ENCODE measurements at places on chromosomes 2 and 18.

DNA sequence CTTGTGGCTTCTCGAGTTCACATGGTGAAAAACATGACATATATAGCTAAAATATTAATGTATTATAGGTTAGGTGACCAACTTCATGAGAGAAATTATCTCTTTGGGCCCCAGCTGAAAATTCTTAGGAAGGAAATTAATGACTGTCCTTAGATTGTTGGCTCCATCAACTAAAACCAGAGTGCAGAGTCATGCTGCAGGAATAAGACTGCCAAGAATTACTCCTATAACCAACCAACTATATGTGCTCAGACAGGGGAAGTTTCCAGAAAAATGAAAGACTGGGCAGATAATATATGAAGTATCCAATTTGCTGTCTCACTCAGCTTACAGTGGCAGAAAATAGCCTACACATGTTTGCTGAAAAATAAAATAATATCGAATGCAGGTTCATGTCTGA lies 71.0 kb upstream of the TMEFF2 start:
- no peak for DNase-seq

DNA sequence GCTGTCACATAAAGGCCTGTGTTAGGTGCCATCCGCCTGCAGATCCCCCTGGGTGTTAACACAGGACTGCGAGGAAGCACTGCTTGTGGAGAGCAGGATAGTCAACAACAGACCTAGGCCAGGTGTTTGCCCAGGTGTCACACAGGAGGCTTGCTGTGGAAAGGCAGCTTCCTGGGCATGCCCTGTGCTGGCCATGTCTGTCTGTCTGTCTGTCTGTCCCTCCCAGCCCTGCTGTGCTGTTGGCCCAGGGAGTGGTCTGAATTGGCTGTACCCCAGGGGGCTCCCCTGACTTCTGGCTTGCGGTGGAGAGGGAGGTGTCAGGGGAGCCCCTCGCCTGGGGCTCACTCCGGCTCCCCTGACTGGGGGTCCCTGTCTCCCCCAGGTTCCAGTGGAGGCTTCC lies 53.2 kb downstream of the SH3BP4 start:
- DNase-seq: no peak

DNA sequence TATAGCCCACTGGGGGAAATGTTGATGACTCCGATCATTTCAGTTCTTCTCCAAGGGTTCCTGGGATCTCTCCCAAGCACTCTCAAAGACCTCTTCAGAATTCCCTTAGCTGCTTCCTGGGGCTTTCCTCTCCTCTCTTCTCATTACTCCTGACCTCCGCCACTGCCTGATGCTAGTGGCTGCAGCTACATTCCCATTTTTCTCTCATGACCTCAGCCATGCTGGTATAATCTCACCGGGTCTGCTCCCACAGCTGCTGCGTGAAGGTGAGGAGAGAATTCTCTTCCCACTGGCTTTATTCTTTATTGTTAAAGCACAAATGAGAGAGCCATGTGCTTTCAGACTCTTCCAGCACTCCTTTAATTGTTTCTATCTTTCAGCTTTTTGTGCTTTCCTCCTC lies 312.0 kb upstream of the ETAA1 start:
- DNase-seq: no peak

DNA sequence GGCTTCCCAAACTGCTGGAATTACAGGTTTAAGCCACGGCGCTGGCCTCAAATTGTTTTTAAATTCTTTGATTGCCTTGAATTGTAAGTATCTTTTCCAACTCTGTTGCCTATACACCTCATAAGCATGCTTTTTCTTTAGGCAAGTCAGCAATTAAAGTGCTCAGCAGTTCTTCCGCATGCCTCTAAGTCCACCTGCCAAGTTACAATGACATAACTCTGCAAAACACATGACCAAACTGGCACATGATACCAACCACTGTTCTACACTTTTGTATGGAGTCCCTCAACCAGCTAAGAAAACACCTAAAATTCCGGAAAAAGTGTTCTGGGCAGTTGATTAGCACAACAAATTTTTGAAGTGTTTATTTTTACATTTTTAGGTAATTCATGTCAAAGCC lies 5.1 kb downstream of the TXNL4A start:
- no peak for DNase-seq

DNA sequence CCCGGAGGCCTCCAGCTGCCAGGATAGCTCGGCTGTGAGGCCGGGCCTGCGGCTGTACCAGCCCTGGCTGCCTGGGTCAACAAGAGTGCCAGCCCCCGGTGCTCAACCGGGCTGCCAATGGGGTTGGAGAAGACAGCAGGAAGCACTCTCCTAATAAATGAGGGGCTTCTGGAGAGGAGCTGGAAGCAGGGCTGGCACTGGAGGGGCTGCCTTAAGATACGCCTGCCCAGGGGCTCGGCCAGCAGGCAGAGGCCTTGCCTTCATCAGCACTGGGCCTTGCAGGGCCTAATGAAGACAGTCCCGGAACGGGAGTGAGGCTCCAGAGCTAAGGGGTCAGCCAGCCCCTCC lies 73.6 kb downstream of the TEX51 start:
- DNase-seq: no peak

DNA sequence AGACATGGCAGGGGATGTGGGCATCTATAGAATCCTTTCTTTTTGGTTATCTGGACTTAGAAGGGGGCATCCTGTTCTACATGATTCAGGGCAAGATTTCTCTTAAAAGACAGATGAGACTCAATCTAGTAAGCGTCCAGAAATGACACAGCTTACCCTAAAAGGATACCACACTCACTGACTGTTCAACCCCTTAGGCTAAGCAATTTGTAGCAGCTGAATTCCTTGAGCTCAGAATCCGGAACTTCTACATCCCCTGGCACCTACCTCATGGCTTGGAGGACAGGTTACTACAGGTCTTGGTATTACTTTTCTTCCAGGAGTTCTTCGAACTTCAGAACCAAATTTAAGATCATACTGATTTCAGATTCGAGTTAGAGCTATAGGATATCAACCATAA lies 138.4 kb downstream of the LAMA3 start:
- no peak for DNase-seq

DNA sequence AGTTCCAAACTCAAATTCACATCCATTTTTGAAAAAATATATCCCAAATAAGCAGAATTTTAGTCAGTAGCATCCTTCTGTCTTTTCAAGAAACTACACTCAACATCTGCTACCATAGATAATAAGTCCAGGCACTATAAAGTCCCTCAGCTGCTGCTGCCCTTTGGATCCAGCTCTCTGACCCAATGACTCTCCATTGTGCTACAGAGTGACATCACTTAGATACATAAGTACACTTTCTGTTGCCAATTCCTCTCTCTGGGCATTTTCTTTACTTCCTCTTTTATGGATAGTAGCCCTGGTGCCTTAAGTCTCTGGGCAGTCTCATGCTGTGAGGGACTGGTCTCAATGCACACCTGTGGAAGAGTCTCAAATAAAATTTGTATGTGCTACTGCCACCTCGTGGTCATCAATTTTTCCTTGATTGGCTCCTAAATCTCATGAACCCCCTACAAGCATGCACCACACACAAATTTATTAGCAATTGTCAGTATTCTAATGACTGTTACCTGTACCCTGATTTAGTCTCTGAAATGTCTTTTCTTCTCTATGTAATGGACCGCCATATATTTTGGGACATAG lies 219.2 kb downstream of the LRP1B start:
- DNase-seq: no peak

DNA sequence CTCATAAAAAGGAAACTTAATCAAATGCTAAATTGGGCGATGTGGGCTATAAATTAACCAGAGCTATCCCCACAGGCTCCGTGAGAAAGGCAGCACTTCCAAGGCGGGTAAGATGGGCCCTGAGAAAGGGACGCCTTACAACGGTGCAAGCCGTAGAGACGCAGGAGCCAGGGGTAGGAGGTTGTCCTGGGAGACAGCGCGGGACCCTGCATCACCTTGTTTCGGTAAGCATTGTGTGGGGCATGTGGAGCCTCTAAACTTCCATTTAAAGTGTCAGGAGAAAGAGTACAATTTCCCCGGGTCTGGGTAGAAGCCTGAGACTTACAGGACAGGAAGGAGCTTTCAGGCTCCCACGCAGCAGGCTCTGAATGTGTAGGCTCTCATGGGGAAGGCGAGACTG lies 1.2 kb upstream of the PER2 start:
- DNase-seq: no peak

DNA sequence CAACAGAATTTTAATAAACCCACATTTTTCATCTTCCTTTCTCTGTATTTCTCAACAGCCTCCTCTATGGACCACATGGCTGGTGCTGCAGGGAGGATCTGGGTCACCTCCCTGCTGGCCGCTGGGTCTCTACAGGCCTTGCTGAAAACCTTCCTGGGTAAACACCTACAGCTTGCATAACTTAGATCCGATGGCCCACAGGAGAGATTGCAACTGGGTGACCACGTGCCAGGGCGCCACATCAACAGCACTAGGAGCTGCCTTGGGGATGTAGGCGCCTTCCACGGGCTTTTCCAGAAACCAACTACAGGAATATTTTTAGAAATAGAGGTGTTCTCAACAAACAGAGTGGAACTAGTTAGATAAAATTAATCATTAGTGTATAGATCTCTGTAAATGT lies 19.4 kb downstream of the TMEM18 start:
- DNase-seq: no peak

GRCh38 chr2:107932979-107933378 lies 53.3 kb upstream of the SLC5A7 start:
- no peak for DNase-seq

DNA sequence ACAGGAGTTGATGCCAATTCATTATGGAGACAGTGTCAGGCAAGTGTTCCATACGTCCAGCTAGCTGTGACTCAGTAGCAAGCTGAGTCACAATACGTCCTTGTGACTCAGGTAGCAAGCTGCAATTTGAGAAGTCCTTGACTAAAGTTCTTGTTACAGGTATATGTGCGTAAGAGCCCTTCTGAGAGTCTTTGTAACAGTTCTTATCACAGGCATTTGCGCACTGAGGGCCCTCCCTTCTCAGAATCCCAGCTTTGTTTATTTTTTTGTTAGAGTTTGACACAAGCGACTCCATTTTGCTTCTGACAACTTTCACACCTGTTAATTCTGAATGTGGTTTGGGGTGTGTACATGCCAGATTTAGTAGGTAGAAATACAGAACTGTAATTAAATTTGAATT lies 20.1 kb upstream of the ACMSD start:
- DNase-seq: no peak

GRCh38 chr2:211103989-211104388 lies 547.6 kb downstream of the CPS1 start:
- no peak for DNase-seq

GRCh38 chr18:58992301-58993231 lies 127.9 kb downstream of the ZNF532 start:
- no peak for DNase-seq

DNA sequence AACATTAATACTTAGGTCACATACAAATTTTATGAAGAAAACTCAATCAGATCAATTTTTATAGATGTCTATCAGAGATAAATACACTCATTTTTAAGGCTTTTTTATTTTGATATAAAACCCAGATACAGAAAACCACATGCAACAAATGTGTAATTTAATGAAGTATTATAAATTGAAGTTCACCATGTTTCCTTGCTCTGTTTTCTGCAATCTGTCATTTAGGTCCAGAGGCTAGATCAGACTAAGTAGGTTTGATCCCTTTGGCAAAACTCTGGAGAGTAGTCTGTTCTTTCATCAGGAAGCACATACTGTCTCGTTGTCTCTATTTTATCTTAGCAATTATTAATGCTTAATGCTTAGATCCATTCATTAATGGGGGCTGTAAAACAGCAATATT lies 841.6 kb downstream of the MBD2 start:
- no peak for DNase-seq

DNA sequence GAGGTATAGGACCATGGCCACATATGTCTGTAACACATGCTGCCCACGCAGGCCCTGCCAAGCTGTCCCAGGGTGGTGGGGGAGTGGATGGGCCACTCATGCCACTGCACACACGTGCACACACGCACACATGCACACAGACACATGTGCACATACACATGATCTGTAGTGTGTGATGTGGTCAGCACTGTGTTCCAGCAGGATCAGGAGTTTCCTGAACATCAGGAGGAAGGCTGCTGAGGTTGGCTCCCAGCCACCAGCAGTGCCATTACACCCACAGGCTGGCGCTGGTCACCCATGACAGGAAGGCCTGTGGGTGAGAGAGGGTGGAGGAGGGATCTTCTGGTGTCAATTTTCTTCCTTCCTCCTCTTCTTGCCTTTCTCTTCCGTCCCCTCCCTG lies 44.7 kb downstream of the POMC start:
- no peak for DNase-seq

DNA sequence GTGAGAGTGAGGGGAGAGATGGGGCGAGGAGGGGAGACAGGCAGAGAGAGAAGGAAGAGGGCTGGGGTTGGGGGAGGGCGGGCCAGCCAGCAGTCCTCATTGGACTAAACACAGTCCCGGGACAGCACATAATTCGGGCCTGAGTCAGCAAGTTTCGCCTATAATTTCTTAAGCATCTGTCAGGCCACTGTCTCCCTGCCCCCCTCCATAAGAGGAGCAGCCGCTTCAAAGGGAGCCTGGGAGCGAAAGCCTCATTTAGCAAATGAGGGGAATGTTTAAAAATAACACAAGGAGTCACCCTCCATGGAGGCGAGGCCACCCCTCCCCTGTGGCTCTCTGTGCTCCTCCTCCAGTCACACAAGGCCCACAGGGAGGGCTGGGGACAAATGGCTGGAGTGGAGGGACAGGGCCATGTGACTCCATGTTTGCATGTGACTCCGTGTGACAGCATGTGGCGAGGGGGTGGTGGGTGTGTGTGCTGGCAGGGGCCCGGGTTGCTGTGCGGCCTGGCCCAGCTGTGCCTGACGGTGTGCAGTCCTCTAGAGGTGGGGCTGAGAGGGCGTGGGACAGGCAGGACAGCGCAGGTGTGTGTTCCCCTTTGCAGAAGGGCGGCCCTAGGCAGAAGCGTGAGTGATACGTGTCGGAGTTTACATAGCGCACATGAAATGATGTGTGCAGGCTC lies 162.4 kb downstream of the CELF4 start:
- no peak for DNase-seq

GRCh38 chr18:49980896-49981295 lies 167.6 kb upstream of the ACAA2 start:
- no peak for DNase-seq
